ENCODE measurements at places on chromosomes 7 and 10.
A peak's percentile ranks its signal among the peaks of the same experiment; 100 is the strongest.

- DNase-seq = no peak
These were observed 46.8 kb downstream of the IKZF1 start for GRCh38 chr7:50351267-50351666.

GRCh38 chr7:156764766-156765165 lies 124.2 kb downstream of the RNF32 start:
- no peak for DNase-seq

DNA sequence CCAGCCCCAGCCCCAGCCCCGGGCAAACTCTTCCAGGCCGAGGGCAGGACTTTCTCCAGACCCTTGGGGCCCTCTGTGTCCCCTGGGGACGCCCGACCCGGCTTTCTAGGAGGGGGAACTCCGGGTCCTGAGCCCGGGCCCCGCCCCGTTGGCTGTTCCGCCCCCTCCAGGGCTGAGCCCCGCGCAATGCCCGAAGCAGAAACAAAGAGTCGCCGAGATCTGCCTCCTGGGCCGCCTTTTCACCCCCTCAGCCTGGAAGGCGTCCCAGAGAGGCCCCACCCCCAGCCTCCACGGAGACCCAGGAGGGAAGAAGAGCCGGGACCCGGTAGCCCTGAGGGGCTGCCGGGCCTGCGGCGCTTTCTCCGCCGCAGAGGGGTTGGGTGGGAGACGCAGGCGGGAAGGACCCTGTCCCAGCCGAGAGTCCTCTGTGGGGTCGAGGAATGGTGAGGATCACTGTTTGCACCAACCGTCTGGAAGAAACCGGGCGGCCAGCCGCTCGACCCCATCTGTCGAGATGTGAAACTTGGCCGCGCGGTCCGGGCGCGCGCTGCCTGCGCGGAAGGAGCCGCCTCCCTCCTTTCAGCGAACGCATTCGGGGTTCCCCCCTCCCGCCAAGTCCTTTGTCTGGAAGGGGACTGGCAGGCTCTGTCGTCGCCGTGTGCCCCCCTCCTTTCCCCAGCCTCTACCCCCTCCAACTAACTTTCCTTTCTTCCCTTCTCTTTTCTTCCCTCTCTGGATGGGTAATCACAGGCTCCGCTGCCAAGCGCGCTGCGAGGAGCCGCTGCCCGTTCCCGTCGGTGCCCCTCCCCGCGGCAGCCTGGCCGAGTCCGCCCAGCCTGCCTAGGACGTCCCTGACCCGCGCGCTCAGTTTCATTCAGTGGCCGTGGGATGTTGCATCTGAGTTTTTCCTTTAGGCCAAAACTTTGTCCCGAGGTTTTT lies 10.2 kb downstream of the EN2 start:
- no peak for DNase-seq

- DNase-seq = no peak
These were observed 9.2 kb downstream of the ZNF800 start for GRCh38 chr7:127383123-127383835.

- DNase-seq = no peak
These were observed 784.5 kb upstream of the IGFBP3 start for GRCh38 chr7:46705386-46706255.

- DNase-seq = no peak
These were observed 24.0 kb downstream of the ZPBP start for GRCh38 chr7:50068850-50069551.

DNA sequence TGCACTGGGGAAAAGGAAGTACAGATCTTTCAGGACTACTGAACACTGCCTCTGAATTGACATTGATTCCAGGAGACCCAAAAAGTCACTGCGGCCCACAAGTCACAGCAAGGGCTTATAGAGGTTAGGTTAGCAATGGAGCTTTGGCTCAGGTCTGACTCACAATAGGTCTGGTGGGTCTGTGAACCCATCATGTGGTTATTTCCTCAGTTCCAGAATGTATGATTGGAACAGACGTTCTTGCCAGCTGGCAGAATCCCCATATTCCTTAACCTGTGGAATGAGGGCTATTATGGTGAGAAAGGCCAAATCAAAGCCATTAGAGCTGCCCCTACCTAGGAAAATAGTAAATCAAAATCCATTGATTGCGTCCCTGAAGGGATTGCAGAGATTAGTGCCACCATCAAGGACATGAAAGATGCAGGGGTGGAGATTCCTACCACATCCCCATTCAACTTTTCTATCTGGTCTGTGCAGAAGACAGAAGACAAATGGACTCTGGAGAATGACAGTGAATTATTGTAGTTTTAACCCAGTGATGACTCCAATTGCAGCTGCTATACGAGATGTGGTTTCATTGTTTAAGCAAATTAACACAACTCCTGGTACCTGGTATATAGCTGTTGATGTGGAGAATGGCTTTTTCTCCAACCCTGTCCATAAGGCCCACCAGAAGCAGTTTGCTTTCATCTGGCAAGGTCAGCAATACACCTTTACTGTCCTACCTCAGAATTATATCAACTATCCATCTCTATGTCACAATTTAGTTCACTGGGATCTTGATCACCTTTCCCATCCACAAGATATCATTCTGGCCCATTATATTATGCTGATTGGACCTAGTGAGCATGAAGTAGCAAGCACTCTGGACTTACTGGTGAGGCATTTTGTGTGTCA lies 44.5 kb upstream of the PIK3CG start:
- DNase-seq = no peak

DNA sequence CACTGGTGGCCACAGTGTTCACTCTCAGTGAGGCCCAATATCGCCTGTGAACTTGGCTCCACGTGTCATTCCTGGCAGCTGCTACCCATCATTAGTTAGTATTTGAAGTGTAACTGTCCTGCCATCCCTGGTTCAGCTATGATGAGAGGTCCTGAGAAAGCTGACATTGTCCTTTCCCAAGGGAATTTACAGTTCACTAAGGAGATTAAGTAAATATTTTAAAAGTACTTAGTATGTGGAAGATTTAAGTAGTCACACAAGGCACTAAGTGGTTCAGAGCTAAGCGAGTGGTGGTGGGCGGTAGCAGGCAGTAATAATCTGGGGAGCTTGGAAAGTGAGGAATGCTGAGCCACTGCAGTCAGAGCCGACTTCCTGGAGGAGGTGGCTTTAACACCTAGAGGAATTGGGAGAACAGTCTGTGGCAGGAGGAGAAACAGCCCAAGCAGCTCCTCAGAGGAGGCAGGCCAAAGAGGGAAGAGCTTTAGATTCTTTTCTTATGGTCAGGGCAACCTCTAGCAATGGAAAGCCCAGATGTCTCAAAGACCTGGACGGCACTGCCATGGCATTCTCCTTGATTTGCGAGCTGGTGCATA lies 519.7 kb downstream of the LRMDA start:
- DNase-seq = no peak

GRCh38 chr7:149719912-149720335 lies 53.5 kb downstream of the ZNF467 start:
- DNase-seq = no peak

DNA sequence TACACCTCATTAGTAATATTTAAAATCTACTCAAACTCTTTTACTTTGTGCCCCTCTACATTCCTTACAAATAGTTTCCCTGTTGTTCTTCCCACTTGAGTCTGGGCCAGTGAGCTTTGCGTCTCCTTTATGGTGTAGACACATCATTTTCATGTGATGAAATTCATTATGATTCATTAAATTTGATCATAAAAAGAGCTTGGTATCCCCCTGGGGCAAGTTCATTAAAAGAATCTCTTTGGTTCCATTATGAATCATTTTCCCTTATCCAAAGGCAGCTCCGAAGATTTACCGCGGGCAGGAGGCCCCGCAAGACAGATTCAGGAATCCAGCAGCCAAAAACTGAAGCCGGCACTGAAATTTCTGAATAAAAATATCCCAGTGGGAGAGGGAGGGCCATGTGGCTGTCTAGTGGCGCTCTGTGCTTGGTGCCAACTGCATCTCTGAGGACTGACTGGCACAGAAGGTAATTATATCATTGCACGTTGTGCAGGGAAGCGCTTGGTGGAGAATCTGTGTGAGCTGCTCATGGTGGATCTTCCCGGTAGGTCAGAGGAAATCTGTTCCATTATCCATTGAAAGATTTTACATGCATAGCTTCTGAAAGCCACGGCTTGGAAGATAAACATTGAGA lies 151.4 kb upstream of the PITRM1 start:
- DNase-seq = peak; percentile 11

- DNase-seq = no peak
These were observed 4.1 kb downstream of the JCAD start for GRCh38 chr10:30055226-30055662.

GRCh38 chr7:140122965-140123364 lies 53.8 kb downstream of the KDM7A start:
- DNase-seq = no peak

DNA sequence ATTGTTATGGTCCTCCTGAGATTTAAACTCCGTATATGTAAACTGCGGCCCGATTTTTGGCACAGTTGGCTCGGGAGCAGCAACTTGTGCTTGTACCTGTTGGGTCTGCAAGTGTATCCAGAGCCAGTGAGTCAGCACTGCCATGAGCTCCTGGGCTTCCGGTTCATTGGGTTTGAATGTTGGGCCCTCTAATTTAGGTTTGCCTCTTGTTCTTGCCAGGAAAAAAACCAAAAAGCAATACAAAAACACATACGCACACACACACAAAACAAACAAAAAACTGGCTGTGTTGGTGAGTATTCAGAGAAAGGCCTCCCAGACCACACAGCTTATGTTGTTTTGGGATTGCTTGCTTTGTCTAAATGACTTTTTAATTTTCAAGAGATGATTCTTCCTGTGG lies 26.3 kb downstream of the SND1 start:
- DNase-seq = no peak

DNA sequence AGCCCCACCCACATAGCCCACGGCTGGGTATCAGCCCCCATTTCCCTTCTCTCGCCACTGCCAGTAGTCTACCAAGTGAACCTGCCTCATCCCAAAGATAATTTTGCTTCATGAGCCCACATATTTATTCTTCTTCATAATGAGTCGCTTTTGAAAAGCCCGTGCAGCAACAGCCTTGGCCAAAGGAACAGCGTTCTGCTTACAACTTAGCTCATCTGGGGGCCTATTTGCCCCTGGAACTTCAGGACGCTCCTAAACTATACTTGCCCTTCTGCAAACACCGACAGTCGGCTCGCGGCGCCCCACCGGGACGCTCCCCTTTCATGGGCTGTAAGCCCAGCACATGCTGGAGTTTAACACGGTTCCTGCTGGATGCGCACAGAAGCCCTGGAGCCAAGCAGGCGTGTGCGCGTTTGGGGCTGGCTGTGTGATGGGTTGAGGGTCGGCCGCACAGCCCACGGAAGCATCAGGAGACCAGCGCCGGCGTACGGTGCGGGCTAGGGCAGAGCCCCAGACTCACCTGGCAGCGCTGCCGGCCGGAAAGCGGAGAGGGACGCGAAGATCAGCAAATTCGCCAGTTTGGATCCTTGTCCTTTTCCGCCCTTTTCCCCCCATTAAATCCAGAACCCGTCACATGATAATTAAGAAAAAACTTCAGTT lies 370 bp downstream of the TMEM60 start:
- no peak for DNase-seq

DNA sequence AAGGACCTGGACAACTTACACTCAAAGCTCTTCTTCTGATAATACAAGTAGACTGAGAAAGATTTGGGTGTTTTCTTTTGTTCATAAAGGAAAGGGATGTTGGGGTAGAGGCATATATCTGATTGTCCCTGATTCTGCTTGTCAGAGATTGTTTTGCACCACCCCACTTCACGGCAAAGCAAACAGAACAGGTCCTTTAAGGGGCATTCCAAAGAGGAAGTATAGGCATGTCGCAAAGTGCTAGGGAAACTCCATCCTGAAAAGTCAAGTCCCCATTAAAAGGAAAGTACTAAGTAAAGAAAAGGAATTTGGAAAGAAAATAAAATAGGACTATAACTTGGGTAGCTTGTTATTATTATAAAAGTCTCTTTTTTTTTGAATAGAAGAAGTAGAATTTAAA lies 233.0 kb downstream of the DNAJB9 start:
- DNase-seq = no peak

DNA sequence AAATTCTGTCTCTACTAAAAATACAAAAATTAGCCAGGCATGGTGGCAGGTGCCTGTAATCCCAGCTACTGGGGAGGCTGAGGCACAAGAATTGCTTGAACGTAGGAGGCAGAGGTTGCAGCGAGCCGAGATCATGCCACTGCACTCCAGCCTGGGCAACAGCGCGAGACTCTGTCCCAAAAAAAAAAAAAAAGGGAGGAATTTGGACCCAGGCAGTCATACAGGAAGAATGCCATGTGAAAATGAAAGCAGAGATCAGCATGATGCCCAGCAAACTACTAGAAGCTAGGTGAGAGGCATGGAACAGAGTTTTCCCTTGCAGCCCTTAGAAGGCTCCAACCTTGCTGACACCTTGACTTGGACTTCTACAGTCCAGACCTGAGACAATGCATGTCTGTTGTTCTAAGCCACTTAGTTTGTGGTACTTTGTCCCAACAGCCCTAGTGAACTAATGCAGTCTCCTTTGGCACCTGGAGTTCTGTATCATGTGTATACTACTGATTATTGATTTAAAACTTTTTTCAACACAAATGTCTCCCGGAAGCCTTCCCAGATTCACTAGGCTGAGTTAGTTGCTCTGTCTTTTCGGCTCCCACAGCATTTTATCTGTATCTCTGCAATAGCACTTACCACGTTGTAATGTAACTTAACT lies 10.2 kb upstream of the BAG3 start:
- no peak for DNase-seq

GRCh38 chr7:95608359-95609173 lies 12.2 kb upstream of the PDK4 start:
- DNase-seq = peak; percentile 95

GRCh38 chr10:79420974-79421688 lies 24.3 kb downstream of the ZCCHC24 start:
- DNase-seq = no peak

GRCh38 chr10:74078037-74078436 lies 72.6 kb downstream of the AP3M1 start:
- DNase-seq = no peak

GRCh38 chr7:159104188-159104920 lies 40.3 kb downstream of the VIPR2 start:
- peak; percentile 77 for DNase-seq

GRCh38 chr7:137820677-137821420 lies 25.9 kb downstream of the DGKI start:
- DNase-seq = peak; percentile 67

GRCh38 chr7:47787249-47788069 lies 160.8 kb downstream of the PKD1L1 start:
- no peak for DNase-seq

DNA sequence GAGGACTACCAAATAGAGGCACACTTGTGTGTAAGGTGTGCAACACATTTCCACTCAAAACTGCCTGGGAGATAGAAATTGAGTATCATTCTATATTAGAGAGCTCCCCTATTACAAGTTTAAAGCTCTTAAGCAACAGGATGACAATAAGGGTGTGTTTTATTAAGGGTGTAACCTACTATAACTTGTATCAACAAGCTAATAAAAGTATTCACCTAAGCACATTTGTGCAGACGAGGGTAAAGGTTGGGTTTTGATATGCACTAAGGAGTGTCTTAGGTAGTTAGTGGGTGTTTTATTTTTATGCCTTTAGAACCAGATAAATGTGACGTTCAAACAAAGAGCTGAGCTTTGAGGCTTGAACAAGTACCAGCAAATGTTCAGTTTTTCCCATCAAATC lies 2.8 kb upstream of the FAM53B start:
- DNase-seq = no peak

GRCh38 chr10:95315509-95315908 lies 24.7 kb upstream of the PDLIM1 start:
- DNase-seq = no peak

GRCh38 chr10:95325863-95326262 lies 35.1 kb upstream of the PDLIM1 start:
- DNase-seq = no peak
